PC-9 (cell line): ENCODE measurements at places on chromosomes 12 and 14.
A peak's percentile ranks its signal among the peaks of the same experiment; 100 is the strongest.

DNA sequence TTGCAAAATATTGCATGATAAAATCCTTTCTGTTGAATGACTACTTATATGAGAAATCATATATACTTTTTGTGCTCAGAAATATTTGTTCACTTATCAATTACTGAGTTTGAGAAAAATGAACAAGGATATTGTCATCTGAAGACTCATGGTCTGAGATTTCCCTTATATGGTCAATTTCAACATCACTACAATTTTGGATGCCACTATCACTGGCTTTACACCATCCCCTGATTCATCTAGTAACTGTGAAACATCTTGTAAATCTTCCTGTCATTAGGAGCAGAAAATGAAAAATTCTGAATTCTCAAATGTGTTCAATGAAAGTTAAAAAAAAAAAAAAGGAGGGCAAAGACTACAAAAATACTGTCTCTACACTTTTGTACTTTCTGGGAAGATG is 21.8 kb upstream of the GXYLT1 start:
- no peak overlapping the region for H3K4me3 ChIP-seq
- H3K4me1 ChIP-seq = peaks cover 5% of the 10 kb centered on the region
- H3K27me3 ChIP-seq = no peaks in the 10 kb centered on the region
- H3K36me3 ChIP-seq = no peaks in the 10 kb centered on the region
- no peak for DNase-seq

- peak overlapping the region; percentile 94 for H3K4me3 ChIP-seq
- no peaks in the 10 kb centered on the region for H3K27me3 ChIP-seq
- H3K27ac ChIP-seq = peak overlapping the region; percentile 54
- DNase-seq = no peak
These were observed 413 bp upstream of the TUBA1C start for GRCh38 chr12:49264466-49264872.

- no peak overlapping the region for H3K4me3 ChIP-seq
- H3K27ac ChIP-seq = no peak overlapping the region
- H3K36me3 ChIP-seq = no peaks in the 10 kb centered on the region; the same call in 1 of the 2 replicates
- no peak for DNase-seq
These were observed 24.3 kb downstream of the TECPR2 start for GRCh38 chr14:102387086-102387485.

DNA sequence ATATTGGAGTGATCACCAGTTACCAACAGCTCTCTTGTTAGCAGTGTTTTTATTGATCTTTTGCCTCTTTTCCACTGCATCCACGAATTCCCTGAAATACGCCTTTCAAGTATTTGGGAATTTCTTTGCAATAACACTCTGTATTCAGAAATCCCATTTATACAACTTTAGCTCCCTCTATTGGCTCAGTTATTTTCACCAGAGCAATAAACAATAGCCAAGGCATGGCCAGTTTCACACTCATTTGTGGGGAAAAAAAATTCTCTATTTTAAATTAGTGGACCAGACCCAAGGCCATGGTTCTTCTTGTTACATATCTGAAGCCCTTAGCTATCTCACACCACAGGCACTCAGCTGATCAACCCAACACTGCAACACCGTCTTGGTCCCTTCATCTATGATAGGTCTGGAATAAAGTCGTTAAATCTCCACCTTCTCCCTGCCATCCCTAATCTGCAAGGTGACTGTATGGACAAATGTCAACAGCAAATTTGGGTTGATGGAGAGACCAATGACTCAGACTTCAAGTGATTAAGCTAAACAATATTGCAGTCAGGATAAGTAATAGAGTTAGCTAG is 92.4 kb upstream of the TMEM260 start:
- H3K27me3 ChIP-seq = no peaks in the 10 kb centered on the region
- DNase-seq = no peak
- H3K4me3 ChIP-seq = no peak overlapping the region
- H3K27ac ChIP-seq = no peak overlapping the region
- H3K4me1 ChIP-seq = no peaks in the 10 kb centered on the region
